Mesenchymal stem cell (in vitro differentiated cells and primary cell): ENCODE measurements at places on chromosomes 2 and 18.

DNA sequence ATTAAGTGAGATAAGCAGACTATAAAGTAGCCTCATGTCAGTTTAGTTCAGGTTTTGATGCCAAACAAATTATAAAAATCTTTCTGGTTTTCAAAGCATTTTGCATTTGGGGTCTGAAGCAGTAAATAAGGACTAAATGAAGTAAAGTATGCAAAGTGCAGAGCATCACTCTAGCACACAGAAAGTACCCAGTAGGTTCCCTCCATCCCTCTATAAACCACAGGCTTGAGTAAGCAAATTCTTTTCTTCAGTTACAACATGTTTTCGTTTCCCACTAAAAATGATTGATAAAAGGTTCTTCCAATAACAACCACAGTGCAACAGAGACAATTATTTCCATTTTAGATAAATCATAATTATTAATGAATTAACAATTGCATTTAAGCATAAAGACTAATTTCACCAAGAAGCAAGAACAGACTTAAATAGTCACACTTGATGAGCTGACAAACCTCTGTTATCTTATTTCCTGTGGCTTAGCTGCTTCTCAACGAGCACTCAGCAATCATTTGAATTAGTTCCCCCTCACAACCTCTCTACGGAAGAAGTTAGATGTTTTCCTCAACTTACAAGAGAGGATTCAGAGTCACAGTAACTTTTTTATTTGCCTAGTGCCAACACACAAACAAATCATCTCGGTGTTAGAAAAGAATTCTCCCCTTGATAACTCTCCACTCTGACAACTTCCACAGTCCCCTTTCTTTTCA is 249.8 kb downstream of the NBAS start:
- H3K27ac ChIP-seq = no peak overlapping the region
- no peak overlapping the region for H3K4me3 ChIP-seq
- peaks cover 34% of the 10 kb centered on the region for H3K36me3 ChIP-seq
- H3K4me1 ChIP-seq = no peaks in the 10 kb centered on the region

DNA sequence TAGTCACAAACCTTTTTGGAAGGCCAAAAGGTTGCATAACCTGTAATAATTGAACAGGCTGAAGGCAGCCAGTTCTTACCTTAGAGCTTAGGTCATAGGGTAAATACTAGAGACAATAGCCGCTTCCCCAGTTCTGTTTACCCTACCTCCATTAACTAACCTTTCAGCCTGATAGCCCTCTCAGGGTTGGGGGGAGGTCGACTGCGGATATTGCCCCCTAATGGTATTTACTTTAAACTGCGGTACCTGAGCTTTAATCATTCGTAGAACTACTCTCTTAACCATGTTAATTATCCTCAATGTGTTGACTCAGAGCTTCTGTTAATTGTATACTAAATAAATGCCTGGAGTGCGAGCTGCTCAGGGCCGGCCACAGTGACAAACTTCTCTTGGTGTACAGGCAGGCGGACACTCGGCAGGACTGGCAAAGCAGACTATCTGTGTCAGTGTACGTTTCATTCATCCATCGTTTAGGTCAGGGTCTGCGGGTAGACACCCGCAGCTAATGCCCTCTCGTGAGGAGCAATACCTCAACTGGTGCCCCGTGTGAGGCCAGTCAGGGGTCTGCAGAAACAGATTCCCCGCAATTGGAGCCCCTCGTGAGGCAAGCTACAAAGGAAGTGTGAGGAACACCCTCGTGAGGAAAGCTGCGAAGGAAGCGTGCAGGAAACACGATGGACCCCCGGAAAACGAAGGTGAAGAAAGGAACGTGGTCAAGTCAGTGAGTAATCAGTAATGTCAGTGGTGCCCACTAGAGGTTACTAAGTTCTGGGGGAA is 115.3 kb upstream of the SCN7A start:
- no peaks in the 10 kb centered on the region for H3K36me3 ChIP-seq
- no peak for DNase-seq
- H3K27me3 ChIP-seq = no peaks in the 10 kb centered on the region
- H3K4me1 ChIP-seq = peaks cover 2% of the 10 kb centered on the region

DNA sequence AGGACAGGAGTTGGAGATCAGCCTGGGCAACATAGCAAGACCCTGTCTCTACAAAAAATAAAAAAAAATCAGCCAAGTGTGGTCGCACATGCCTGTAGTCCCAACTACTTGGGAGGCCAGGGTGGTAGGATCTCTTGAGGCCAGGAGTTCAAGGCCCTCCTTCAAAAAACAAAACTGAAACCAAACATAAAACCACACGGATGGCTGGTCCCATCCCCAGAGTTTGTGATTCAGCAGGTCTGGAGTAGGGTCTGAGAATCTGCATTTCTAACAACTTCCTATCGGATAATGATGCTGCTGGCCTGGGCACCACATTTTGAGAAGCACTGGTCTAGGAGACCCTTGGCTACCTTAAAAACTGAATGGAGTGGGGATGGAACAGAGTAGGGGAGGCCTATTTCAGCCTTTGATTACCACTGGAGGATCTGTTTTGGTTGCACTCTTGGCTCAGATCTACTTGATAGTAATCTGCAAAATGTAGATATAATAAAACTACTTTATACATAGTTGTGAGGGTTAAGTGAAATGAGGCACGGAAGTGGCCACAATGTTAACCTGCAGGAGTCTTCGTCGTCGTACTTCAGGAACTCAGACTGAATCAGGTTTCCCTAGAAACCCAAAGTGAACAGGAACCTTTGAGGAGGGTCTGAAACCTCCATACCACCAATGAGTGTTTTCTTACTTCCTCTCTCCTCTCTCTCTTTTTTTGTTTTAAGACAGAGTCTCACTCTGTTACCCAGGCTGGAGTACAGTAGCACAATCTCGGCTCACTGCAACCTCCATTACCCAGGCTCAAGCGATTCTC is 25.5 kb upstream of the NFE2L2 start:
- H3K27ac ChIP-seq = no peak overlapping the region
- no peak overlapping the region for H3K4me3 ChIP-seq
- no peaks in the 10 kb centered on the region for H3K27me3 ChIP-seq
- H3K36me3 ChIP-seq = no peaks in the 10 kb centered on the region

- H3K27ac ChIP-seq = no peak overlapping the region
- no peak overlapping the region for H3K4me3 ChIP-seq
- peaks cover 6% of the 10 kb centered on the region for H3K4me1 ChIP-seq
- DNase-seq = no peak
- no peaks in the 10 kb centered on the region for H3K36me3 ChIP-seq
Measured at GRCh38 chr18:62384068-62384467, 59.0 kb downstream of the TNFRSF11A start.

DNA sequence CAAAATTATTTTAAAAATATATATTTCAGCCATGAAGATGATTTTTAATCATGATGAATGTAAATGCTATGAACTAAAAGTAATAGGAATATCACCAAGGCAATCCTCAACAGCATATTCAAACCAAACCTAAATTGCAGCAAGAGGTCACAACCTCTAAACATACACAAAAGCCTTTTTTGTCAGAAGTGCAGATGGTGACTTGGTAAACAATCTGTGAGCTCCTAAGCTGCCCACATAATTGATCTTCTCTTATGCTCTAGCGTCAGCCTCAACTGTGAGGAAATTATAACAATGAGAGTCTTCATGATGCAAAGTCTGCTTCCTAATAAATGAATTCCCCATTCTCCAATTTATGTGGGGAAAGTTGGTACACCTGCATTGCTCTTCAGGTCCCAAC is 113.2 kb downstream of the TSN start:
- no peak overlapping the region for H3K4me3 ChIP-seq
- H3K27me3 ChIP-seq = peaks cover 30% of the 10 kb centered on the region
- no peaks in the 10 kb centered on the region for H3K36me3 ChIP-seq
